Calu3 (cell line): ENCODE measurements at places on chromosomes 3 and 15. TPM values are rescaled to one million over a fixed set of nuclear protein-coding genes. Genes with fewer than 3 reads are reported as not detected.

GRCh38 chr3:183862610-183863009 lies 22.1 kb downstream of the PARL start:
- H3K36me3 ChIP-seq, result peaks cover 32% of the 10 kb centered on the region
- H3K4me1 ChIP-seq, result no peaks in the 10 kb centered on the region
- H3K4me3 ChIP-seq, result no peak overlapping the region
- no peak for DNase-seq

- H3K4me1 ChIP-seq, result no peaks in the 10 kb centered on the region
- H3K27ac ChIP-seq, result no peak overlapping the region
- H3K27me3 ChIP-seq, result no peaks in the 10 kb centered on the region
- H3K4me3 ChIP-seq, result no peak overlapping the region
- H3K36me3 ChIP-seq, result no peaks in the 10 kb centered on the region
These were observed 92.4 kb downstream of the GPR156 start for GRCh38 chr3:120192579-120192978.

Gene ANKUB1
- not detected in 2 replicates for total RNA-seq

Gene GLCE
- 20.4 and 22.4 TPM in 2 replicates for total RNA-seq

Gene CADPS
- total RNA-seq, result 0.54 TPM in 1 of 2 replicates, not detected in the other

Gene BNC1
- not detected in 2 replicates for total RNA-seq
